Glomerular endothelial cell (primary cell): ENCODE measurements at places on chromosomes 4 and X. TPM values are rescaled to one million over a fixed set of nuclear protein-coding genes. Genes with fewer than 3 reads are reported as not detected.

The PNMA6A gene
- 2.1 and 2.5 TPM in 2 replicates for total RNA-seq

DNA sequence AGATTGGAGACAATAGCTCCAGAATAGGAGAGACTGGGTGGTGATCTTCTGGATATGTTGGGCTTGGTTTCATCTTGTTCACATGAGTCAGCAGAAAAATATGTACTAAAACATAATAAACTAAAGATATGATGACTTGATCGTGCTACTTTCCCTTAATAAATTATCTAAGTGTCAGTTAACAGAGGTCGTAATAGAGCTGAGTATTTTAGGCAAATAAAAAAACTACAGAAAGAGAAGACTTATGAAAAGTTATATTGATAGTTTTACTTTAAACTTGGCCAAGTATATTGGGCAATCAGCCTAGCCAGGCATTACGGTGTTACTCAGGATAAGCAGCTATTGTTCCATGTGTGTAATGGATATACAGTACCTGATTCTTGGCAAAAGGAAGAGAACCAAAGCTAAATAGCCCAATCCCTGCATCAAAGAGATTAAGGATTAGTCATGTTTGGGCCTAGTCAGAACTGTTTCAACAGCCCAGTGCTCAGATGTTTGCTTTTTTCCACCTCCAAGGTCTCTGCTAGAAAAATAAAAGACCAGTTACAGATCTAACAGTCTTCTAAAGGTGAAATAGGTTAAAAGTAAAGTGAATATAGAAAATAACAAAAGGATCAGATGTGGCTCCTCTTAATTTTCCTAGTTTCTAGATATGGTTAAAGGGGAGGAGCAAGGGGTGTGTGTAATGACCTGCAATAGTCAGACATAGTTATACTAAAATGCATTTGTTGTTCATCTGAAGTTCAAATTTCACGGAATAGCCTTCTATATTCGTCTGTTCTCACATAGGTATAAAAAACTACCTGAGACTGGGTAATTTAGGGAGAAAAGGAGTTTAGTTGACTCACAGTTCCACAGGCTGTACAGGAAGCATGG lies 262.6 kb downstream of the ADGRL3 start:
- DNase-seq, result no peak

DNA sequence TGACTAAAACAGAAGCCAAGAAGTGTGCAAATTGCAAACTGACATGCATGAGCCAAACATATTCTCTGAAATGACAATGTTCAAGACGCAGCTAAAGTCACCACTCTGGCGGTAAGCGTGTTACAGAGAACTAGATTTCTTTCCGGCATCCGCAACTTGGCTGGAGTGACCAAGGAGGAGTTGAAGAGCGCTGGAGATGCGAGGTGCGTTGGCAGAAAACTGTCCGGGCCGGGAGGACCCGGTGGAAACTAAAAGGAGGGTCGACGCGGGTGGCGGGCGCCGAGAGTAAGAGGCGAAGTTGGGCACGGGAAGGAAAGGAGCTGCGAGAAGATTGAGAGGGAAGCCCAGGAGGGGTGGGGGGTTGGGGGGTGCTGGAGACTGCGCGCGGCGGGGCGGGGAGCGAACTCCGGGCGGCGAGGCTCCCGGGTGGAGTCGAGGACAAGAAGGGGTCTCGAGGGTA lies 807 bp downstream of the SEL1L3 start:
- DNase-seq, result no peak

DNA sequence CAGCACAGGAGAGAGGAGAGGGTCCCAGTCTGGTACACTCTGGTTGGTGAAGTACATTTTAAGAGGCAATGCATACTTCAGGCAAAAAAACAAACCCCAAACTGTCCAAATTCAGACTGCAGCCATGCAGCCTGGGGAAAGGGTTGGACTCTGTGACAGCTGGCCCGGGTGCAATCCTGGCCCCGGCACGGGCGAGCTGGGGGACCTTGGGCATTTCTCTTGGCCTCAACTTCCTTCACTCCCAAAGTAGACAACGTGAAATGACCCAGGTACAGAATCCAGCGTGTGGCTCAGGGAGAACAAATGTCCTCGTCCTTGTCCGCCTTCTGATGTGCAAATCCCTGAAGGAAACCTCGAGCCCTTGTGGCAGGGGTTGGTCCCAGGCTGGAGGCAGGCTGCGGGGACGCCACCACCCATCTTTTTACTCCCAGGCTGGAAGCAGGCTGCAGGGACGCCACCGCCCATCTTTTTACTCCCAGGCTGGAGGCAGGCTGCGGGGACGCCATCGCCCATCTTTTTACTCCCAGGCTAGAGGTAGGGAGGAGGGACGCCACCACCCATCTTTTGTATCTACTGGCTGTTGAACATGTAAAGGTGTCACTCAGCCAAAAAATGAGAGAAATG lies 62.3 kb downstream of the ACOX3 start:
- no peak for DNase-seq

- DNase-seq, result no peak
These were observed 130.3 kb downstream of the SCFD2 start for GRCh38 chr4:53235547-53235946.

DNA sequence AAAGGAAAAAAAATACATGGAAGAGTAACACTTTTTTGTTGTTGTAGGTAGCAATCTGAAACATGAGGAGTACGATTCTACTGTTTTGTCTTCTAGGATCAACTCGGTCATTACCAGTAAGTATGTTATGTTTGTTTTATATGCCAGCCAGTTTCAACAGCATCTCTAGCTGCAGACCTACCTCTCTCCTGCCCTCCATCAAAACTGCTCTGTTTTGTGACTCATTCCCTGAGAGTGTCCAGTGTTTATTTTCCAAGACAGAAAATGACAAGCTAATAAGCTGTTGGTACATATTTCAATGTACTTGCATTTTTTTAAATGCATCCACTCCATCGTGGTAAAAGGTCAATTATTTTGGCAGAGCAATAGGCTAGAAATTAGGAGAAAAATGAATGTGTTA lies 347 bp downstream of the AMTN start:
- no peak for DNase-seq

- no peak for DNase-seq
These were observed 22.0 kb upstream of the S100P start for GRCh38 chr4:6671648-6672047.

GRCh38 chr4:108742451-108743420 lies 20.1 kb downstream of the ETNPPL start:
- no peak for DNase-seq

- no peak for DNase-seq
These were observed 133.4 kb upstream of the TTC29 start for GRCh38 chr4:147078875-147079658.

DNA sequence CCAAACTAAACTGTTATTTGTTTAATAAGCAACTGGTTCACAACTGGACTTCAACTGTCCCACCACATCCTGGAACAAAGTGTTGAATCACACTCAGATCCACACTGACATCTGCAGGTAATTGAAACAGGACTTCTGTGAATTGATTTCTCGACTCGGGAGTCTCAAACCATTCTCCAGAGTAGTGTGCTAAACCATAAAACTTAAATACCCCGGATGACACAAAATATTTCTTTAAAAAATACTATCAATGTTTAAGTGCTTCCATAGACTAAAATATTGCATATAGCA lies 95.4 kb upstream of the PLAC1 start:
- no peak for DNase-seq

The SSX2B gene
- not detected in 2 replicates for total RNA-seq

GRCh38 chr4:52091801-52092200 lies 40.7 kb downstream of the SPATA18 start:
- no peak for DNase-seq

- DNase-seq, result no peak
These were observed 45.8 kb upstream of the ARSJ start for GRCh38 chr4:114025176-114025777.

- DNase-seq, result no peak
These were observed 68.1 kb upstream of the GRXCR1 start for GRCh38 chr4:42824278-42824977.

- DNase-seq, result no peak
These were observed 29.9 kb upstream of the SOWAHD start for GRCh38 chrX:119728487-119728886.

DNA sequence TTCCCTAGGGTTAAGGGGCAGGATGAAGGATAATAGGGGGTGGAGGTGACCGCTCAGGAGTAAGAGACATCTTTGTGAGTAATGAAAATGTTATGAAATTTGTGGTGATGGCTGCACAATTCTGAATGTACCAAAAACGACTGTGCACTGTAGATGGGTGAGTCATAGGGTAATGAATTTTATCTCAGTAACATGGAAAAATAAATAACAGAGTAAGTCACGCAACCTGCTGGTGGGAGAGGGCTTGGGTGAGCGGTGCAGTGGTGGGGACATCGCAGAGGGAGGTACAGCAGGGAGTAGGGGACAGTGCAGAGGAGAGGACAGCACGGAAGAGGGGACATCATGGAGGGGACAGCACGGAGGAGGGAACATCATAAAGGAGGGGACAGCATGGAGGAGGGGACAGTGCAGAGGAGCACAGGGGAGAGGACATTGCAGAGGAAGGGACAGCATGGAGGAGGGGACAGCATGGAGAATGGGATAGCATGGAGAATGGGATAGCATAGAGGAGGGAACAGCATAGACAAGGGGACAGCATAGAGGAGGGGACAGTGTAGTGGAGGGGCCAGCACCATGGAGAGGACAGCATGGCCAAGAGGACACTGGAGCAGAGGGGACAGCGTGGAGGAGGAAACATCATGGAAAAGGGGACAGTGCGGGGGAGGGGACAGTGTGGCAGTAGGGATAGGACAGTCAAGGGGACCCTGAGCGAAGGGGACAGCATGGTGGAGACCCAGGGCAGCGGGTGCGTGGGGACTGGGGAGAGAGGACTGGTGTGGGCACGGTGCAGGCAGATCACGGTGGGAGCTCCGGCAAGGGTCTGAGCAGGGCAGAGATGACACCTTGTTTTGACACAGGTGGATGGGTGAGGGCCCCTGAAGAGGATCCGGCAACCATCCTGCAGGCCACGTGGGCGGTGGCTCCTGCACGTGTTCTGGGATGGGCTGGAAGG lies 68.5 kb upstream of the MXD4 start:
- peak; percentile 1 for DNase-seq

- no peak for DNase-seq
These were observed 7.5 kb downstream of the NUDT6 start for GRCh38 chr4:122914938-122915337.

DNA sequence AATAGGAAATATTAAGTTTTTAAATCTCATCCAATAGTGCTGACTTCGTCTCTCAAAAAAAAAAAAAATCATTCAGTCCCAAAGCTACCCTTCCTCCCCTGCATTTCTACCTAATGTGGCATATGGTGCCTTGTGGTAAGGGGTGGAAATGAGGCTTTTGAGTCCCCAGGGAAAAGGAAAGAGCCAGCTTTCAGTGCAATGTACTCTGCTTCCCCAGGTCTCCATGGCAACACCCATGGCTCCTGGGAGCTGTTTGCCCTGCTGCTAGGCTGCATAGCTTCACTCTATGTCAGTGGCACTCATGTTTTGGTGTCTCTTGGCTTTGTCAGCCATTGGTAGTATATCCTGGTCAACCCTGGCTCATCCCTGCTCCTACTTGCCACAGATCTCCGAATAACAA lies 175.9 kb downstream of the SLC39A8 start:
- no peak for DNase-seq

- no peak for DNase-seq
These were observed 85.7 kb downstream of the F11 start for GRCh38 chr4:186351668-186352194.

The GYPE gene
- total RNA-seq, result 0.29 TPM in 1 of 2 replicates, not detected in the other

GRCh38 chr4:87018753-87019152 lies 83.9 kb downstream of the AFF1 start:
- DNase-seq, result no peak

DNA sequence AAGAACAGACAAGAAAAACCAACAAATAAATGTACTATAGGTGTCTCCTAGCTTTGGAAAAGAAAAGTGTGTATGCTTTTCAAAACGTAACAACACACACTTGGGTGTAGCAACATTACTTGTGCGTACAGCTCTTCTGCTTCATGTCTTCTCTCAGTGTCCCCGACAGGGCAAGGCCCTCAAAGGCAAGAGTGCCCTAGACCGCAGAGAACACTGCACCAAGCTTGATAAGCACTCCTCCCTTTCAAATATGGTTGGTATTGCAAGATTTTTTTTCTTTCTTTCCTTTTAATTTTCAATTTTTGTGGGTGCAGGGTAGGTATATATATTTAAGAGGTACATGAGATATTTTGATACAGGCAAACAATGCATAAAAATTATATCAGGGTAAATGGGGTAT lies 106.8 kb downstream of the EIF4E start:
- no peak for DNase-seq

GRCh38 chrX:151268836-151269235 lies 92.5 kb downstream of the GPR50 start:
- no peak for DNase-seq

The NAP1L3 gene
- 0.82 and 0.87 TPM in 2 replicates for total RNA-seq

GRCh38 chr4:186159613-186160012 lies 31.8 kb upstream of the CYP4V2 start:
- no peak for DNase-seq

The IL1RAPL2 gene
- not detected in 2 replicates for total RNA-seq
